ENCODE measurements at places on chromosomes 1 and 21. TPM values are rescaled to one million over a fixed set of nuclear protein-coding genes. Genes with fewer than 3 reads are reported as not detected.

GRCh38 chr1:200895801-200896530 lies 1.3 kb downstream of the INAVA start:
- DNase-seq = no peak
- H3K4me1 ChIP-seq = peaks cover 10% of the 10 kb centered on the region
- H3K27me3 ChIP-seq = peaks cover 22% of the 10 kb centered on the region
- H3K4me3 ChIP-seq = no peak overlapping the region
- H3K36me3 ChIP-seq = no peaks in the 10 kb centered on the region

DNA sequence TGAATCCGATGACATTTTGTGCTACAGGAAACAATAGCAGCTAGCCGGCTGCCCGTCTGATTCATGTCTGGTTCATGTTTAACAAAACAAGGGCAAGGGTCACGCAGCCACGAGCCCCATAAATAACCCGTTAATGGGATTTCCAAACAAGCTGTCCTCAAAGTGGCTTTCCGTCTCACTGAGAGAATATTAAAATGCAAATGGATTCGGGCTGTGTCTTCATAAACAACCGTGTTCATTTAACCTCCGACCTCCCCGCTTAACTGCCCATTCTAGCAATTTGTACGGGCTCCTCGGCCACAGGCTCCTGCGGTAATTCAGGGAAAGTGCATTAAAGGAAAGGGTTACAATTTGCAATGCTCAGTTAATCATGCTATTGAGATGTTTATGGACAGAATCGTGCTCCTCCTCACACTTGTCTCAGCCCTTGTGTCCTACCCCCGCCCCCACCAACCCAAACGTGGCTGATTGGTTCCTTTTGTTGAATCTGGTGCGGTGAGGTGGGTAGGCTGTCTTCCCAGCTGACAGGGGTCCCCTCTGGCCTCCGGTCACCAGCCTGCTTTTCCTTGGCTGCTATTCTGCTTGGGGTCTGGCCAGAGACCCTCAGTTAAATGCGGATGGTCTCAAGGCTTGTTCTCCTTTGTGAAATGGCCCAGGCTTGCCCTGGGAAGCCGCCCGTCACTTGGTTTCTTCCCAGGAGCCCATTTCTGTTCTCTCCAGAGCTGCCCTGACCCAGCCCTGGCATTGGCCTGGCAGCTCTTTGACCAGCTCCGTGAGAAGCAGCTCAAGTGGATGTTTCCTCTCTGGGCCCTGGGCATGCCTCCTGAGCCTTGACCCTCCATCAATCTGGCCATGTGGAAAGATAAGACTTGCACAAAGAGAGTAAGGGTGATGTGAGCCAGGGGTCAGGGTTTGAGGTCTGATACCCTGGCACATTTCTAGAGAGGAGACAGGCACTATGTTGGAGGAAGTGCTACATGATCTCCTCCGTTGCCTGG lies 200.7 kb upstream of the POU3F1 start:
- H3K36me3 ChIP-seq = no peaks in the 10 kb centered on the region
- peaks cover 19% of the 10 kb centered on the region for H3K27me3 ChIP-seq
- no peak overlapping the region for H3K27ac ChIP-seq
- no peak overlapping the region for H3K4me3 ChIP-seq

DNA sequence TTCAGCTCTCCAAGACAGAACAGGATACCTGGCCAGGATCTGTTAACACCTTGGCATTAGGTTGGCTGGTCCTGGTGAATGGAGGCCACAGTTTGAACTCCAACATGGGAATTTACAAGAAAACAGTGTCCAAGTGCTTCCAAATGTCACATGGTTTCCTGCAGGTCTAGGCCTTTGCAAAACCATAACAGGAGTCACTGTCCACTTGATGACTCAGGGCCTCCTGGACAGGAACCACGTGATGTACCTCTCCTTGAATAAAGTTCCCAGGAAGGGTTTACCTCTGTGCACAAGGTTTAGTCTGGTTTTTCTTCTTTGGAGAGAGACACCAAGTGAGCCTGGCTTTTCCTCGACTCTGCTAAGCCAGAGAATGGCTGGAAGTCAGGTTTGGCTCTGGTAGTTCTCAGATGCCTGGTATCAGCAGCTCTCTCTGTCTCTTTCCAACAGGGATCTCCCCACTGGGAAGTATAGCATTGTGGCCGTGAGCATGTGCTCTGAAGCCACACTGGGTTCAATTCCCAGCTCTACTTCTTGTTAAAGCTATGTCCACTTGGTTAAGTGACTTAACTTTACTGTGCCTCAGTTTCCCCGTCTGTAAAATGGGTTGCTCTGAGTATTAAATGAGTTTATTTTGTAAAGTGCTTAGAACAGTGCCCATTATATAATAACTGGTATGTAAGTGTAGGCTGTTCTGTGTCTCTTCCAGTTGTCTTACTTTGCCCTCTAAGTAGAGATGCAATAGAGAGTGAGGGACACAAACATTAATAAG lies 27.3 kb upstream of the TMEM61 start:
- no peaks in the 10 kb centered on the region for H3K27me3 ChIP-seq
- H3K36me3 ChIP-seq = no peaks in the 10 kb centered on the region
- peaks cover 10% of the 10 kb centered on the region for H3K4me1 ChIP-seq

DNA sequence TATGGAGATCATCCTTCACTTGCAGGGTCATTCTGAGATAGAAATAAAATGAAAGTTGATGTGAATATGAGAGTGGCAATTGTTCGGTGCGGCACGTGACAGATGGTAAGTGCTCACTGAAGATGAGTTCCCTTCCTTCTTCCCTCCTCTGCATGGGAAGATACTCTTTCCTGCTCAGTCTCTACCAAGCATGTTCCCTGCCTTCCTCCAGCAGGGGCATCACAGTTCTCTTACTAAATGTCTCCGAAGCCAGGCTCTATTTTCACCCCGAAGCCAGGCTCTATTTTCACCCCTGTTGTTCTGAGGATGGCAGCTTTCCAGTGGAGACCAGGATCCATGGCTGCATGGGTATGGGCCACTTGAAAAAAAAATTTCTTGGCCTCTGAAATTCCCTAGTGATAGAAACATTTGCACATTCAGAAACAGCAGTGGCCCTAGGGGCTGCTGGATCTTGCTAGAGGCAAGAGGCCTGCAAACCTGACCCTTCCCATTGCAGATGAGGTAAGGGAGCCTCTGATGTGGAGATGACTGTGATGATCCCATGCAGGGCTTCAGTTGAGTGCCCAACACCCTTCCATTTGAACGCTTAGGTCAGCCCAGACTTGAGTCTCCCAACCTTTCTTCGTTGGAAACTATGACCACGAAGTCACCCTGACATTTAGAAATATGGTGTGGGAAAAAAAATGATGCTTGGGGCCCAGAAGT lies 123.7 kb upstream of the HMGB4 start:
- H3K4me1 ChIP-seq = no peaks in the 10 kb centered on the region
- no peak for DNase-seq
- no peak overlapping the region for H3K4me3 ChIP-seq

DNA sequence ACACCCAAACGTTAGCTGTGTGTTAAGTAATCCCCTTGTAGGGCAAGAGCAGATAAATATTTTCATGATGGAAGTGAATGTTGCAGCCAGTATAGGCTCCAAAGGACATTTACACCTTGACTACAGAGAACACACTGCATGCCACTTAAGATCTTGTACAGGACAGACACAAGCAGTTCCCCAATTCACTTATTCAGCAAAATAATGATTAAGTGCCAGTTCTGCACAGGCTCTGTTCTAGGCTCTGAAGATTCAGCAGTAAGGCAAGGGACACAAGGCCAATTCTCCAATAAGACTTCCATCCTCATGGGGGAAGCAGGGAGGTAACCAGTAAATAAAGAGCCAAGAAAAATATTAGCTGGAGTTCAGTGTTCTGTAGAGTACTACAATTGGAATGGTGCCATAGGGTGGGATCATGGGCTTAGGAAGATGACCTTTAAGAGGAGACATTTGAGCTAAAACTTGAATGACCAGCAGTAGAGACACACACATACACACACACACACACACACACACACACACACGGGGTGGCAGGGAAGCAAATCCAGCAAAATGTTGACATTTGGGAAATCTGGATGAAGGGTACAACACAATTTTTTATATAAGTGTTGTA lies 199.9 kb upstream of the JUN start:
- no peaks in the 10 kb centered on the region for H3K36me3 ChIP-seq
- no peaks in the 10 kb centered on the region for H3K27me3 ChIP-seq
- H3K4me1 ChIP-seq = peaks cover 24% of the 10 kb centered on the region
- no peak overlapping the region for H3K27ac ChIP-seq
- H3K4me3 ChIP-seq = no peak overlapping the region

CELA2B gene
- total RNA-seq = not detected

DNA sequence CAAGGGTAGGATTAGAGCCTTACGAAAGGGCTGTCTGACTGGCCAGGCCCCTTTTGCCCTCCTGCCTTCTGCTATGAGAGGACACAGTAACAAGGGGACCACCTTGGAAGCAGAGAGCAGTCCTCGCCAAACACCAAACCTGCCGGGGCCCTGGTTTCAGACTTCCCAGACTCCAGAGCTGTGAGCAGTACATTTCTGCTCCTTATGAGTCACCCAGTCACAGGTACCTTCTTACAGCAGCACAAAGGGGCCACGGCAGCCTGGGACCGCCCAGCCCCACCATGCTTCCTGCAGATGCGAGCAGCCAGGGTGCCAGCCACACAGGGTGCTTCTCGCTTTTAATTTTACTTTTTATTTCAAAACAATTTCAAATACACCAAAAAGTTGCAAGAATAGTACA lies 17.2 kb upstream of the POFUT2 start:
- H3K27ac ChIP-seq = no peak overlapping the region
- H3K27me3 ChIP-seq = no peaks in the 10 kb centered on the region
- no peaks in the 10 kb centered on the region for H3K36me3 ChIP-seq
- H3K4me3 ChIP-seq = no peak overlapping the region
- peaks cover 62% of the 10 kb centered on the region for H3K4me1 ChIP-seq
- no peak for DNase-seq

CACNA1S gene
- total RNA-seq = 0.09 TPM

- H3K36me3 ChIP-seq = no peaks in the 10 kb centered on the region
- no peaks in the 10 kb centered on the region for H3K27me3 ChIP-seq
- no peak overlapping the region for H3K4me3 ChIP-seq
- no peak for DNase-seq
Measured at GRCh38 chr1:9294405-9294773, 1.7 kb downstream of the SPSB1 start.

GRCh38 chr1:175273376-175274031 lies 80.9 kb upstream of the KIAA0040 start:
- no peaks in the 10 kb centered on the region for H3K27me3 ChIP-seq
- no peak overlapping the region for H3K27ac ChIP-seq
- peaks cover 27% of the 10 kb centered on the region for H3K4me1 ChIP-seq
- H3K36me3 ChIP-seq = no peaks in the 10 kb centered on the region
- no peak overlapping the region for H3K4me3 ChIP-seq
- DNase-seq = no peak

DNA sequence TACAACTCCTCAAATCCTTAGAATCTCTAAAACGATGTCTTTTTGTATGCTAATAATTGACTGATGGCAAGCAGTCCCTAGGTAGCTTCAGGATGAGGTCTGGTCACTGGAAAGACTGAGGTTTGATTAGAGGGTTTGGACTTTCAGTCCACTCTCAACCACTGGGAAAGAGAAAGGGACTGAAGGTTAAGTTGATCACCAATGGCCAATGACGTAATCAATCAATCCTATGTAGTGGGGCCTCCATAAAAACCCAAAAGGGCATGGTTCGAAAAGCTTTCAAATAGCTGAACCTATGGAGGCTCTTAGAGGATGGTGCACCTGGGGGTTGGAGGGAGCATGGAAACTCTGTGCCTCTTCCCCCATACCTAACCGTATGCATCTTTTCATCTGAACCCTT lies 39.6 kb upstream of the DNASE2B start:
- H3K27me3 ChIP-seq = no peaks in the 10 kb centered on the region
- DNase-seq = no peak
- H3K36me3 ChIP-seq = no peaks in the 10 kb centered on the region
- no peaks in the 10 kb centered on the region for H3K4me1 ChIP-seq
- H3K4me3 ChIP-seq = no peak overlapping the region

TMEM222 gene
- 24.1 TPM for total RNA-seq

C2CD4D gene
- total RNA-seq = not detected

VASH2 gene
- 0.91 TPM for total RNA-seq

LPAR3 gene
- total RNA-seq = 13.6 TPM

GRCh38 chr21:28770867-28771661 lies 221.6 kb downstream of the LTN1 start:
- H3K4me3 ChIP-seq = no peak overlapping the region
- no peaks in the 10 kb centered on the region for H3K27me3 ChIP-seq
- H3K4me1 ChIP-seq = peaks cover 35% of the 10 kb centered on the region
- no peak for DNase-seq

NBPF10 gene
- 1.0 TPM for total RNA-seq

DNA sequence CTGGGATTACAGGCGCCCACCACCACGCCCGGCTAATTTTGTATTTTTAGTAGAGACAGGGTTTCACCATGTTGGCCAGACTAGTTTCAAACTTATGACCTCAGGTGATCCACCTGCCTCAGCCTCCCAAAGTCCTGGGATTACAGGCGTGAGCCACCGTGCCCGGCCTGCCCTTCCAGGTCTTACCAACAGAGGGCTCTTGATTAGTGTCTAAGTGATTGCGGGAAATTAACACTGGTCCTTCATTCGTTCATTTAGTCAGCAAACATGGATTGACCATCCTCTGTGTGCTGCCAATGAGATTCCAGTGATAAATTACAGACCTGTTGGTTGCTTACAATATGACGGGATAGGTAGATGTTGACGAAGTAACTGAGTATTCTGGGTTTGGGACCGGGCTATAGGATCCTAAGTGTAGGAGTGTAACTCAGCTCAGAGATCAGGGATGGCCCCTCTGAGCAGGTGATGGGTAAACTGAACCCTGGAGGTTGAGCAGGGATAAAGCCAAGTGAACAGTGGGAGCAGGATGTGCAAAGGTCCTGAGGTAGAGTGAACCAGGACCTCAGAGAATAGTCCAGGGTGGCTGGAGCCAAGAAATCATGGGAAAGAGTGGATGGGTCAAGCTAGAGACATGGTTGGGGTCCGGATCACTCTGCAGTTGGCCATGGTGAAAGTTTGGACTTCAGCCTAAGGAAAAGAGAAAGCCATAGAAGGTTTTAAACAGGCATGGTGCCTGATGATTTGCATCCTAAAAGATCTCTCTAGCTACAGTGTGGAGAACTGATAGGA lies 171.2 kb downstream of the KAZN start:
- no peaks in the 10 kb centered on the region for H3K36me3 ChIP-seq
- no peak overlapping the region for H3K4me3 ChIP-seq
- peaks cover 16% of the 10 kb centered on the region for H3K27me3 ChIP-seq
- no peak for DNase-seq
- H3K27ac ChIP-seq = no peak overlapping the region

DNA sequence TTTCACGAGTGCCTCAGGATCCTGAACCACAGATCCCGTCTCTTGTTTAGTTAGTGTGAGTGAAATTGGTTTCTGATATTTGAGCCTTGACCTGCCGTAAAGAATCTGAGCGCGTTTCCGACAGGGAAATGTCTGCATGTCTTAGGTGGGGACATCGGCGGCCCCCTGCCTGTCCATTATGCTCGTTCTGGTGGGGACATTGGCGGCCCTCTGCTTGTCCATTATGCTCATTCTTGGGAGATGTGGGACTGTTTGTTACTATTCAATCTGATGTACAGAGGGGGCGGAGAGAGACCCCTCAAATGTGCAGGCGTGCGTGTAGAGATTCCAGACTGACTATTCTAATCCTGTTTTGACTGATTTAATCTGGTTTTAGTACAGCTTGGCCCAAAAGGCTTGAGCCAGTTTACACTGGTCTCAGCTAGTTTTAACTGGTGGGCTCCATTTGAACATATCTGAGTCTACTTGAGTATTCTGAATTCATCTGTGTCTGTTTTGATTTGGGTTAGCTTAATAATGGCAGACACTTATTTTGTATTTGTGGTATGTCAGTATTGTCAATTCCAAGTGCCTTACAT lies 6.6 kb upstream of the TINAGL1 start:
- peaks cover 18% of the 10 kb centered on the region for H3K4me1 ChIP-seq
- H3K27ac ChIP-seq = peak overlapping the region; percentile 81
- H3K36me3 ChIP-seq = no peaks in the 10 kb centered on the region
- no peaks in the 10 kb centered on the region for H3K27me3 ChIP-seq

All from heart right ventricle (tissue), 16 donors.